Activated CD4-positive, alpha-beta T cell treated with anti-CD3 and anti-CD28 coated beads, Interleukin-2, amount 50 U/mL, for 4 hours (primary cell): ENCODE measurements at places on chromosomes 7 and 10.

- DNase-seq: no peak
These were observed 488.2 kb downstream of the SUGCT start for GRCh38 chr7:40622941-40623501.

GRCh38 chr10:24346877-24347519 lies 138.1 kb downstream of the KIAA1217 start:
- DNase-seq: no peak

- DNase-seq: no peak
These were observed 251.0 kb downstream of the BMPER start for GRCh38 chr7:34156336-34156735.

- no peak for DNase-seq
These were observed 19.4 kb upstream of the CLDN12 start for GRCh38 chr7:90383861-90384260.

- DNase-seq: no peak
These were observed 46.3 kb downstream of the HDAC9 start for GRCh38 chr7:18541871-18542212.

- DNase-seq: no peak
These were observed 139.3 kb upstream of the COBL start for GRCh38 chr7:51455948-51456347.

GRCh38 chr10:110005719-110006118 lies 2.1 kb upstream of the ADD3 start:
- no peak for DNase-seq

DNA sequence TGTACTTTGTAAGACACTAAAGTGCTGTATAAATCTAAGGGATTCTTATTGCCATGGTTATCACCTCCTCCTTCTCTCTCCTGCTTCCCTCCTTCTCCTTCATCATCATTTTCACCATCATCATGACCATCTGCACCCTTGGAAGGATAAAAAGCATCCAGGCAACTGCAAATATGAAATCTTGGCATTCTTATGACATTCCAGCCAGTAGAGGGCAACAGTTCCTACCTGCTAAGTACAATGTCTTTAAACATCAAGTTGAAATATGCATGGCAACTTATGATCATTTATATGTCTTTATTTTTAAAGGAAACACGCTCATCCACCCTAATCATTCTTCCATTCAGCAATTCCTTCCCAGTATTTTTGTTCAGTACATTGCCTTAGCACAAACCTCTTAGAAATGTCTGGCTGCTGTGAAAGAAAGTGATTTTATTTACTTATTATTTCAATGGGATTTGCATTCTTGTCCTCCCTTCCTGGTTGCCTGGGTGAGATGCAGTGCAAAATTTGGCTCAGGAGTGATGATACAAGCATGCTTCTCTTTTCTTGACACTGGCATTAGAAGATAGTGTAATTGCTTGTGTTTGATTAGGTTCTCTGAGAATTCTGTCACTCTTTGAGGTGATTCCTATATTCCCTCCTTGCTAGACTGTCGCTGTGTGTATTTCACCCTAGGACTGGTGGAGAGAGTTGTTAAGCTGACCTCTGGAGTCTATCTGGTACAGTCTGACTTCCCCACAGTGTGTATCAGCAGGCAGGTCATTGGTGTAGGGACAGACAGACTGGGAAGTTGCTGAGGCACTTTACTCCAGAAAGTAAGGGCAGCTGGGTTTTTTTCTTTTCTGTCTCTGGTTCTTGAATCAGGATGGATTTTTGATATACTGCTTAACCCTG lies 188.5 kb upstream of the BMPER start:
- no peak for DNase-seq

- DNase-seq: no peak
These were observed 22.4 kb upstream of the FOXK1 start for GRCh38 chr7:4659551-4660286.

GRCh38 chr10:14616955-14617730 lies 157.6 kb downstream of the FAM107B start:
- DNase-seq: no peak

- DNase-seq: no peak
These were observed 270.5 kb upstream of the PLPP4 start for GRCh38 chr10:120186506-120186905.

DNA sequence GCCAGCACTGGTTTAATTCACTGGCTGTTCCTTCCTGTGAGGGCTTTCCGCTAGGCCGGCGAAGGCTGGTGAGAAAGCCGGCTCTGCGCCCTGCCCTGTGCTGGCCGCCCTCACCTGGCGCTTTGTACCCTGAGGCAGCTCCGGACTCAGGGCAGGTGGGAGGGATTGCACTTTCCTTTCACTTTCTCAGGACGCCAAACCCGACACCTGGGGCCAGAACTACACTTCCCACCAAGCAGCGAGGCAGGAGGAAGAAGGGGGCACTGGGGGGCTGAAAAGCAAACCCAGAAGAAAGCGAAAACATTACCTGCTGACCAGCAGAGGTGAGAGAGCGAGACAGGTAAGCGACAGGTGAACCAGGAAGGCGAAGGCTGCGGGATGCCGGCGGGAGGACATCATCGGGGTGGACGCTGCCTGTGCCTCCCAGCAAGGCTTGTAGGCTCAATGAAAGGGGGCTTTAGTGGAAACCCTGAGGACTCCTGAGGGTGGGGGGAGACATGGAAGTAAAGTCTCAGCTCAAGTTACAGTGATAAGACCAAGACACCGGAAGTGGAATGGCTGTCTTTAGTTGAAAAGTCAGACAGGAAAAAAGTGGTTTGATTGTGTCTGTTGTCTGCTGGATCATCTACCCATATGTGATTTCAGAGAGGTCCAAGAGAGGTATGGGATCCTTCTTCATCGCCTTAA lies at the start of gene RAB19:
TSS of gene RAB19 (plus strand) at position 181 of the 687 bp plus-strand sequence. CDS start 3,589 bp downstream, outside the sequence.
- peak; percentile 41 for DNase-seq

GRCh38 chr10:114605155-114605797 lies 52.8 kb downstream of the ABLIM1 start:
- no peak for DNase-seq

GRCh38 chr7:104358446-104359132 lies 30.2 kb downstream of the LHFPL3 start:
- no peak for DNase-seq

- no peak for DNase-seq
These were observed 445.7 kb upstream of the C7orf33 start for GRCh38 chr7:148144827-148145226.

- no peak for DNase-seq
These were observed 62.3 kb downstream of the ARHGAP21 start for GRCh38 chr10:24661376-24661775.

DNA sequence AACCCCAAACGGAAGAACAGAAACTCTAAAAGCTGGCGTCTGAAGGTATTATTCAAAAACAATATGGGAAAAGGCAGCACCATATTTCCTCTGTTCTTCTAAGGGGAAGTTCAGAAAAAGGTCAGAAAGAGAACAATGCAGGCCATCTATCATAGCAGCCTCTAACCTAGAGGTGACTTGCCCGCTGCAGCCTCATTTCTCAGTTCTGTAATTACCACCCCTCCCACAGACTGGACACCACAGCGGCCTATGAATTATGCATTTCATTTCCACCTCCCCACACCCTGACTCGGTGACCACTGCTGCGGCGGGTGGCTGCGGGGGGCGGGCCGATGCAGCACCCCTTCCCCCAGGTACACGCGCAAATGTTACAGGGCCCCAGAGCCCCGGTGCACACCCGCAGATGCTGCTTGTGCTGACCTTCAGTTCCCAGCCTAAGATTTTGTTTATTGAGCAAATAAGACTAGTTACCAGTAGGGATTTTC lies 125.5 kb downstream of the CLEC2L start:
- no peak for DNase-seq

DNA sequence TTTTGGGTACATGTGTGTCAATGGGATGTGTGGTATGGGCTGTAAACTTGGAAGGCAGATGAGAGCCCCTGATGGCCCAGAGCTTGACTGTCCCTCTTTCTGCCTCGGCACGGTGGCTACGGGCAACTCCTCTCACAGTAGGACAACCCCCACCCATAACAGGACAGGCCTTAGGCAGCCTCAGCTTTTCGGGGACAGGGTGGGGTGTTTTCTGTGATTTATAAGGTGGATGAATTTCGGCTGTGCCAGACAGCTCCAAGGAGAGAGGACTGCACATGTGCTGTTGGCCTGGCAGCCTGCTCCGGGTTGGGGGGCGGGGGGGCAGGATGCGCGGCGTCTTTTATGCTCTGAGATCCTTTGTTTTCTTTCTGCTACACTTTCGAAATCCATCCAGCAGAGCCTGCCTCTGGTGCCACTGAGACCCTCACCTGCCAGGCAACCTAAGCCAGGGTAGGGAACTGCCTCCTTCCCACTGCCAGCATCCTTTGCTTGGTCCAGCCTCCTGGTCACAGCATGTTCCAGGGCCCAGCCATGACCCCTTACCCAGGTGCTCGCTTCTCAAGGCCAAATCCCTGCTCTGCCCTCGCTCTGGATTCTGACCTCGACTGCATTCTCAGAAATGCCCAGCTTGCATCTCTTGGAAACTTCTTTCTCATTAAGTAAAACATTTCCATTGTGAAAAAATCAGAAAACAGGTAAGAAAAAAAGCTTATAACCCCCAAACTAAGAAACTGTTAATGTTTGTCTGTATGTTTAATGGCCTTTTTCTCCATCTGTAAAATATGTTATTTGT lies 15.4 kb upstream of the BTBD16 start:
- no peak for DNase-seq

DNA sequence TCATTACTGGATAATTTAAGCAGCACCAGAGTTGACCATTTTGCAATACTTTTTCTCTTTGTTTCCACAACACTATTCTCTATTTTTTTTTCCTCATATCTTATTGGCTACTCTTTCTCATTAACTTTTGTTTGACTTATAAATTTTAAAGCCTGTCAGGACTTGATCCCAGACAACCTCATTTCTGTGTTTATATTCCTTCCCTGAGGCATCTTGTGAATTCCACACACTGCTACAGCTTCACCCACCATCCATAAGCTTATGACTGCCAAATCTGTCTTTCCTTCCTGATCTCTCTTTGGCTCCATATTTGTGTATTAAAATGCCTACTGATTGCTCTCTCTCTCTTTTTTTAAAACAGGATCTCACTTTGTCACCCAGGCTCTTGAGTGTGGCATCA lies 124.6 kb upstream of the MBL2 start:
- DNase-seq: no peak

DNA sequence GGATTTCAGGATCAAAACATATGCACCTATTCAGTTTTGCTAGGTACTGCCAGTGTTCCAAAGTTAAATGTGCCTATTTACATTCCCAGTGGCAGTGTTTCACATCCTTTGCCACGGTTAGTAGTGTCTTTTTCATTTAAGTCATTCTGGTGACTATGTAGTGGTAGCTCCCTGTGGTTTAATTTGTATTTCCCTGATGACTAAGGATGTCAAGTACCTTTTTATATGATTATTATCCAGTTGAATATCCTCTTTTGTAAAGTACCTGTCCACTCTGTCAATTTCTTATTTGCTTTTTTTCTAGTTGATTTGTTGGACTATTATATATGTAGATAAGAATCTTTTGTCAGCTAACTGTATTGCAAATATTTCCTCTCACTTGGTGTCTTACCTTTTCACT lies 45.1 kb downstream of the TMEM60 start:
- DNase-seq: no peak

DNA sequence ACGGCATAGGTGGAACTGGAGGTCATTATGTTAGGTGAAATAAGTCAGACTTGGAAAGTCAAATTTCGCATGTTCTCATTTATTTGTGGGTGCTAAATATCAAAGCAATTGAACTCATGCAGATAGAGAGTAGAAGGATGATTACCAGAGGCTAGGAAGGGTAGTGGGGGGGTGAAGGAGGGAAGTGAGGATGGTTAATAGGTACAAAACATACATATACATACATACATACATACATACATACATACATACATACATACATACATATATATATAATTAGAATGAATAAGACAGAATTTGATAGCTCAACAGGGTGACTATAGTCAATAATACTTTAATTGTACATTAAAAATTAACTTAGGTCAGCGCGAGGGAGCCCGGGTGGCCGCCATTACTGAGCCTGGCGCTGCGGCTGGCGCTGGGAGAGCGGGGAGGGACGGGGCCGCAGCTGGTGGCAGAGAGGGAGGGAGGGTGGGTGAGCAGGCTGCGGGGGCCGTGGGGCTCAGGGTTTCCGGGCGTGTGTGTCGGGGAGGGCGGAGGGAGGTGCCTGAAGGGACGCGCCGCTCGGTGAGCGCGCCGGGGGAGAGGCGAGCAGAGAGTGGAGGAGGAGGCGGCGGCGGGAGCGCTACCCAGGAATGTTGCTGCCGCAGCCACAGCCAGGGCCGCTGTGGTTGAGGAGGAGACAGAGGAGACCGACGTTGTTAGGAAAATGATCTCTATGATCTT lies 85.8 kb upstream of the EGFR start:
- DNase-seq: no peak

DNA sequence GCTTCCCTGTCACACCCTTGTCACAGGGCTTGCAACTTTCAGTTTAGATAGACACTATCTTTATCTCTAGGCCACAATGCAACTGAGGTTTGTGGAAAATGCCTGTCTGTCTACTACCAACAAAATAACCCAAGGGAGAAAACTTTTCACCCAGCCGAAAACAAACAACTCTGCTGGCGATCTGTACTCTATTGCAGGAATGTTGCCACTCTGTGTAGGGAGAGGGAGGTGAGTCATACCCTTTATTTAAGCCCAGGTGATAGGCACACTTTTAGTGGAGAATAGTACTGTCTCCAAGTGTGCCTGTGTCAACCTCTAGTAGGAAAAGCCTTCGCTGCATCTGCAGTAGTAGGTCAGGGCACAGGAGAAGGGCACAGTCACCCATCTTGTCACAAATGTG lies 108.3 kb downstream of the SLC25A40 start:
- no peak for DNase-seq

DNA sequence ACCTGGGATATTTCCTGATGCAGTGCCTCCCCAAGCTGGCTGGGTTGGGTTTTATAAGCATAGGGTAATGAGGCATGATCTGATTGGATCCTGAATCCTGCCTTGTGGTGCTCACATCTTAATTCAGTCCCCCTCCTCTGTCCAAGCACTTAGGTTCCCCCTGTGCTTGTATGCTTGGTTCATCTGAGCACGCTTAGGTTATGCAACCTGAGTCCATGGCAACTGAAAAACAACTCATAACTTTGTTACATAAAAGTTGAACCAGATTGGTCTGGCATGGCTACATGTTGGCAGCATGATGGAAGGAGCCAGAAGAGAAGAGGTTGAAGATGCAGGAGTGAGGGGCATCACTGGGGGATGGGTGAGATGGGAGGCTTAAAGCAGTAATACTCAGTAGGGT lies 57.3 kb upstream of the OSBPL3 start:
- no peak for DNase-seq

GRCh38 chr7:106400923-106401322 lies 116.1 kb upstream of the NAMPT start:
- no peak for DNase-seq

- DNase-seq: no peak
These were observed 57.8 kb downstream of the TCF7L2 start for GRCh38 chr10:113007821-113008220.

GRCh38 chr10:129769381-129770116 lies 194.5 kb downstream of the EBF3 start:
- no peak for DNase-seq
